Left forelimb (tissue), 1 donor: ENCODE measurements at places on chromosomes 2 and 18.
A peak's percentile ranks its signal among the peaks of the same experiment; 100 is the strongest.

DNA sequence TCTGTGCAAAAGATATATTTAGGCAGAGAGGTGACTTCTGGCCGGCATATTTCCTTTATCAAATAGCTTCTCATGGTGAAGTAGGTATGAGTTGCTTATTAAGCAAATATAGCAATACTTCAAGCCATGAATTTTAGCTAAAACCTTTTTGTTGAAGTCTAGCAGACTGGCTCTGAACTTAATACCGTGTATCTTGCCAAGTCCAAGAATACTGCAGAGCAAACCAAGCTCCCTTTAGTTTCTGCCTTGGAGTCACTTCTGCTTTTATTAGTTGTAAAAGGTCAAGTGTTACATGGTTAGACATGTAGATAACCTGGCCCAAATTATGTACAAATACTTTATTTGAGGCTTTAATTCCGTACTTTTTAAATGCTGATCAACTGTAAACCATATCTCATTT is 627.6 kb upstream of the PKDCC start:
- DNase-seq, result no peak

DNA sequence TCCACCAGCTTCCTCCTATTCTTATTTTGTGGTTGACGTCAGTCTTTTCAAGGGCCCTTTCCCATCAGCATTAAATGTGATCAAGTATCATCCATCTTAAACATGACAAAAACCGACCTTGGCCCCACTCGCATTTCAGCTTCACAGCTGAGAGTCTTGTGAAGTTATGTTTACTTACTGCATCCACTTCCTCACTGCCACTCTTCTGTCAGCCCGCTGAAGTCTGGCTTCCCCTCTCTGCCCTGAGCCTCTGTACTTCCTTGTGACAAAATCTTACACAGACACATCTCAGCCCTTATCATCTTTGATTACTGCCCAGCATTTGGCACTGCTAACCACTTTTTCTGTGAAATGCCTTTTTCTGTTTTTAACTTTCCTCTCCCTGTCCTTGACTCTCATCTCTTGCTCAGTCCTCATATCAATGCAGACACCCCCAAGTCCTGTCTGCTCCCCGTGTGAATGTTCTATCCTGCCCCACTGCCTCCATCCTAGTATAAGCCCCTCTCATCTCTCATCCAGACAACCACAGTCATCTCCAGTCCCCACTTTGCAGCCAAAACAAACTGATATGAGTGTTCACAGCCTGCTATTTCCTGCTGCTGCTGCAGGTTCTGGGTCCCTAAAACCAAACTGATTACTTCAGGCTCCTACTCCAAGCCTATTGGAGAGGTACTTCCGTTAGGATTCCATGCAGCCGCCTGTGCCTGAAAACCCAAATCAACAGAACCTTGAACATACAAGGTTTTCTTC is 31.4 kb downstream of the FOSL2 start:
- no peak for DNase-seq

- no peak for DNase-seq
Measured at GRCh38 chr2:175864137-175864850, 137.8 kb downstream of the LNPK start.

GRCh38 chr18:48800876-48801727 is 149.7 kb downstream of the SMAD7 start:
- peak; percentile 38 for DNase-seq

DNA sequence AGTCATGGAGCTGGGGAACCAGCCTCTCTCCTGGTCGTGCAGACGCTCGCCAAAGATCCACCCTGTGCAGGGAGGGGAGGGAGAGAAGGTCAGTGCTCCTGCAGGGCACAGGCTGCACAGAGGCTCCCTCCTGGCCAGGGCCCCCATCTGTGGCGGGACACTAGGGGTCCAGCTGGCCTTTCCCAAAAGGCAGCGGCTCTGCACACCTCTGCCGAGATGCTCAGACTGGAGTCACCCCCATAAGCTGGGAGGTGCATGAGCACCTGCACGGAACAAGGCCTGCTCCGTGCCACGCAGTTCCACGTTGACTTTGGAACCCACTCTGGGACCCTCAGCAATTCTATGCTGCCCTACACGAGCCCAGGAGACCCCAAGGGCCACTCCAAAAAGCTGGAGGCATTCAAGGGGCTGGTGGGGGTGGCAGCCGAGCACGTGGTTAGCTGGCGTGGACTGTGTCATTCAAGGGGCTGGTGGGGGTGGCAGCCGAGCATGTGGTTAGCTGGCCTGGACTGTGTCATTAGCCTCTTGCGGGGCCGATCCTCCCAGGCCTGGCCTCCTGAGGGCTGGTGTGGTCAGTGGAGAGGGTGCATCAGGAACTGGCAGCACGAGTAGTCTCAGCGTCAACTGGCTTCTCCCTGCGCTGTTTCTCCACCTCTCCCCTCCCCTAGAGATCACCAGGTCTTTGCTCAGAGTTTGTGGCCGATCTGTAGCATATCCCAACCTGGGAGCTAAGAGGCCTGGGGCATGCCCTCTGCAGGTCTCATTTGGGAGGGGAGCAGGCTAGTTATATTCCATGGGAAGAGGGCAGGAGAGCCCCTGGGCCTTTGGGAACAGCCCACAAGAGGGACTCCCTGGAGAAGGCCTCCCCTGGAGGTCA is 9.8 kb downstream of the SNORC start:
- no peak for DNase-seq

GRCh38 chr18:44564922-44565321 is 115.8 kb upstream of the SETBP1 start:
- DNase-seq, result no peak

DNA sequence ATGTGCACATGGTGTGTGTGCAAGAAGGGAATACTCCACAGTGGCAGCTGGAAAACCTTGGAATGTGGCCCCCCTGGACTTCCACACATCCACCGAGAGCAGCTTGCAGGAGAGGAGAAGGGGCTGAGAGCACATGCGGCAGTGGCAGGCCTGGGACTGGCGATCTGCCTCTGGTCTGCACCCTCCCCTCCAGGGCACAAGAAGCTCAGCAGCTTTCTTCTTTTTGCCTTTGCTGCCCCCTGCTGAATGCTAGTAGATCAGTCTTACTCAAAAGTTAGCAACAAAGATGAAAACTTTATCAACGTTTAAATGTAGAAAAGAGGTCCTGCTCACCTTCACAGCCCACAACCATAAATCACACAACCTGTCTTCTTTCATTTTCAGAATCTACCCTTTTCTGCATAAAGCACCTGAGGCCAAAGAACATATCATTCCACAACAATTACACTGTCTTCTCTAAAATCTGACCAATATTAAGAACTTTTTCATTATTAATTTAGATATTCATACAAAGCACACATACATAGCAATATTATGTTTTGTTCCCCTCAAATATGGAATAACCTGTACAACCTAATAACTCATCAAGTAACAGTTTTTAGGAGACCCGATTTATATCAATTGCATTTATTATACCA is 34.6 kb downstream of the TGFBRAP1 start:
- peak; percentile 68 for DNase-seq

DNA sequence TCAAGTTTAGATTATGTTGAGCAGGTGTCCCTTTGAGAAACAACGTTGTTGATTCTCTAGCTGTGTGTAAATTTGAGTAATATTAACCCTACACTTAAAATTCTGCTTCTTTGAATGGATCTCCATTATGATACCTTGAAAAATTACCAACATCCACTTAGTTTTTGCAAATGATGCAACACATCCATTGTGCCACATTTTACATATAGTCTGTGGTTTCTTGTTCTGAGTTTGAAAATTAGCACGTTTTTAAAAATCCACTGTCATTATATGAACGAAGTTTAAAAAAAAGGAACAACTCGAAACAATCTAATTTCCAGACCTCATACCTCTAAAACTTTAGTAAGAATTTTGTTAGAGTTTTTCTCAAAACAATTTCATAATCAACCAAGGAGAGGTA is 37.7 kb downstream of the PIK3C3 start:
- no peak for DNase-seq

GRCh38 chr18:72867746-72868584 is at the start of gene NETO1:
Gene NETO1 (minus strand): TSS chr18:72867987. CDS start chr18:72867291, 696 bp downstream.
- no peak for DNase-seq

DNA sequence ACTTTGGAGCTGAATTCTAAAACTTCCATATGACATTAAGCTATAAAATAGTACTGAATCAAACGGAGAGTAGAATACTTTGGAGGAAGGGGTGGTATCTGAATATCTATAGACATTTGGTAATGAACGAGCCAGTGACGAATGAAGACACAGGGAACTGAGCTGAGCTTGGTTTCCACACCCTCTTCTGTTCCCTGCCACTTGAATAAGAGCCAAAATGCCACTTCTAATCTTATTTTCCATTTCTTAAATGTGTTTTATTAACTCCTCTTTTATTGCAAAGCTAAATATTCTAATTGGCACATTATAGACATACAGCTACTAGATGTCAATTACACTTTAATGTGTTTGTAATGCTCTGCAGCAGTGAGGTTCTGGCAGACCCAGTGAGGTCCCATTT is 76.1 kb downstream of the AFF3 start:
- no peak for DNase-seq

GRCh38 chr2:220785178-220785577 is 786.9 kb downstream of the EPHA4 start:
- no peak for DNase-seq

GRCh38 chr18:57301573-57302559 is 50.5 kb upstream of the ST8SIA3 start:
- no peak for DNase-seq

DNA sequence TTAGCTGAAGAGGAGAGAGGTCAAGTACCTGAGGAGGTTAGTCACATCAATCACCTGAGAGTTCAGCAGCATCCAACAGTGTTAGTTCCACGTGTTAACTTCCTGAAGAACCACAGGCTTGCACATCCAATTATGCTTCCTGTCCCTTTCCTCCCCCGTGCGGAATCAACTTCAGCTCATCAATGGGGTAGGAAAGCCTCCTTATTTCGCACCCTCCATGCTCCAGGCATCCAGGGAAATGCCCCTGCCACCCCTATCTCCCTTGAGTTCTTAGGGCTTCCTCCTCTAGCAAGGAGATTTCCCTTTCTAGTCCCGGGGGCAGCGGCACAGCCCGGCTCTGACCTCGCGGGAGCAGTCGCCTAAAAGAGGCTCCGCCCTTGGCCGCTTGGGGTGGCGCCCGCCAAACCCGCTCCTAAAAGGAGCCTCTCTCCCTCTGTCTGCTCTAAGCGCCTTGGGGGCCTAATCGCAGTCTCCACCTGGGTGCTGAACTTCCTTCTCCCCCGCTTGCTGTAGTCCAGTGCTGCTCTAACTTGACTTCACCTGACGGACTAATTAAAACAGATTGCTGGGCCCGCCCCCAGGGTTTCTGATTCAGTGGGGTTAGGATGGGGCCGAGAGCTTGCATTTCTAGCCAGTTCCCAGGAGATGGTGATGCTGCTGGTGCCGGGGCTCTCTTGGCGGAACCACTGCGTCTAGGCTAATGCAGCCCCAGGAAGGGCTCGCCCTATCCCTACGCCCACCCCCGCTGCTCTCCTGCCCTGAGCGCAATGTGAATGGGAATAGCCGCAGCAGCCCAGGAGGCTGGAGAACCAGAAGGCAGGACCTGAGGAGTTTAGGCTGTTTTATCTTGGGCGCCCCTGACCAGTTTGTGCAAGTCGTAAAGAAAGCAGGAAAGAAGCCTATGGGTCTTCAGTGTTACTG is 3.4 kb upstream of the TET3 start:
- no peak for DNase-seq
